NCI-H526 treated with DMSO at 0.1 percent for 48 hours (cell line): ENCODE measurements at places on chromosomes 1 and 21.

DNA sequence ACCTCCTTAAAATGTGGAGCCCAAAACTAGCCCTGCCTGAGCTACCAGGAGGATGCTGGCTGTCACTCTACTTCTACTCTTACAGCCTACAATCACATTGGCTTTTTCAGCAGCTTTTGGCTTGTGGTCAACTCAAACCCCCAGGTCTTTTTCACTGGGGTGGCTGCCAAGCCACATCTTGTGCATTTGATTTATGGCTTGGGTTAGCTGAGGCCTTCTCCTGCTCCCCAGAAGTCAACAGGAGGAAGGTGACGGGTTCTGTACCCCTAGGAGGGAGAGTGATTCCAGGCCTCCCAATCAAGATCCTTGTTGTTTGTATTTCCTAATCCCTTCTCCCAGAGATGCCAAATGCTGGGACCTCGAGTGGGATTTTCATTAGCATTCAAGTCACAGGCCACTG is 124.3 kb downstream of the LACTBL1 start:
- DNase-seq = no peak

DNA sequence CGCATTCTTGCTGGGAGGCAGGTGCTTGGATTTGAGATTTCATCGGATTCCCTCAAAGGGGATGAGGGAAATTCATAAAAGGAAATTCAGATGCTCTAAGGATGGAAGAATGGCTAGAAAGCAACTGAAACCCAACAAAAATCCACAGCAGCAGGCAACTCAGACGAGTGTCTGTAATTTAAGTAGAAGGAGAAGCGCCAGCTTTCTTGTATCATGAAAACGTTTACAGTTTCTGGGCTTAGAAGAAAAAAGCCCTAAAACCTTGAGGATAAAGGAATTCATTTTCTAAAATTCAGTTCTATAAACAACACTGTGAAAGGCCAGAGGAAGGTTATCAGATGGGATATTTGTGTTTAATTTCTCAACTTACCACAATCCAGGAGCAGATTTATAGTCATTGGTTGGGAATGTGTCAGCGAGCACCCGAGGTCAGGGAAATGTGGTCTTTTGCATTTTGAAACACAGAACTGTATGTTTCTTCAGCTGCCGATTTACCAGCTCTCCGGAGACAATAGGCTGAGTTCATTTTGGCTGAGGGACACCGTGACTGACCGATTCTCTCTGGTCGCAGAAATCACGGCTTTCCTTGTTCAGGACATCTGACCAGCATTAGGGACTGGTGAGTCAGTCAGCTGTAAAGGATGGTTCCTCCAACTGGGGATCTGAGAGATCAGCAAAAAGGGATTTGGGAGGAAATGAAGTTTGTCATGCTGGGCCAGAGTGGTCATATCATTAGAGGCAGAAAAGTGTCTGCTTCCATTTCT is 111.6 kb upstream of the ERRFI1 start:
- DNase-seq = no peak

- no peak for DNase-seq
Observed at GRCh38 chr1:230109895-230110667, 43.0 kb downstream of the GALNT2 start.

GRCh38 chr1:87330057-87330884 is 1.6 kb downstream of the LMO4 start:
- peak; percentile 71 for DNase-seq

GRCh38 chr1:32242341-32242851 is 4.6 kb upstream of the FAM167B start:
- DNase-seq = no peak

DNA sequence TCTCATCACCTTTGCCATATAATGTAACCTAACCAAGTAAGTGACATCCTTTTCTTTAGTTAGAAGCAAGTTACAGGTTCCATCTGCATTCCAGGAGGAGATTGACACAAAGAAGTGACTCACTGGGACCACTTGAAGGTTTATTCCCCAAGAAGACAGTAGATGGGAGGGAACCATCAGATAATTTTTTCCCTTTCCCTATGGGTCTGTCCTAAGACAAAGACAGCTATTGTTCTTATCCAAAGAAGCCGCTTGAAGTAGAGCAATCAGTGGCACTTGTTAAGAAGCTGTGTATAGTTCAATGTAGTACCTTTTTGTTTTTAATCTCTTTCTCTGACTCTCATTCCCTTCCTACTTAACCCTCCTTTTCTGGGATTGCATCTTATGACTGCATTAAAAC is 139.9 kb upstream of the B3GALT2 start:
- no peak for DNase-seq

DNA sequence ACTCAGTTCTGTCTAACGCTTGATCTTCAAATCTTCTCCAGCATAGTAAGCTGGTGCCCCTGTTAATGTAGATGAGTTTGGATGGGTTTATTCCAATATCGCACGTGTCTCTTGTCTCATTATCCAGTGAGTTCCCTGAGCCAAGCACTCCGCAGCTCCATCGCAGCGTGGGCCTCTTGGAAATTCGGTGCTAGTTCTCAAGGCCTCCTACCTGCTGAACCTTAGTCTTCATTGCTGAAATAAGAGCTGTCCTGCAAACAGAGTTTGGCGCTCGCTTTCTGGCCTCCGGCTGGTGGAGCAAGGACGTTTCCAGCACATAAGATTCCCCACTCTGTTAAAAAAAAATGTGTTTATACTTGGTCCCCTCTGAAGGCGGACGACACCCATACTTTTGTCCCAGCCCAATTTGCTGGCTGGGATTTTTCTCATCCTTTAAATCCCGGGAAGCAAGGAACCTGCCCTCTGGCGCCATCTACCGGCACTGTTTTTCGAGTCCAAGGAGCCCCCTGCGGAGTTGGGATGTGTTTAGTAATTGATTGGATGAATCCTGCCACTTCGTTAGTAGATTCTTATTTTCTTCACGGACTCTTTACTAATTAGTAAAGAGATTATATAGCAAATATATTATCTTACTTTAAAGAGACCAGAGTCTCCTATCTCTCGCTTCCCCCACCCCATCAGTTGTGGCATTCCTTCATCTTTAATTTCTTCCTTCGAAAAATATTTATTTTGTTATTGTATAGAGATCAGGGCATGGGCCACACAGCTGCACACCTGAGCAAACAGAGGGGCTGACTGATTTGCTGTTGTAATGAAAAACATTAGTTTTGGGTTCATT is 14.7 kb downstream of the JUN start:
- DNase-seq = peak; percentile 16

GRCh38 chr1:77940921-77941570 is 37.8 kb downstream of the FUBP1 start:
- no peak for DNase-seq

- no peak for DNase-seq
Observed at GRCh38 chr1:67889953-67890567, 56.8 kb upstream of the GNG12 start.

GRCh38 chr1:19734056-19734455 is 65.7 kb downstream of the TMCO4 start:
- no peak for DNase-seq

DNA sequence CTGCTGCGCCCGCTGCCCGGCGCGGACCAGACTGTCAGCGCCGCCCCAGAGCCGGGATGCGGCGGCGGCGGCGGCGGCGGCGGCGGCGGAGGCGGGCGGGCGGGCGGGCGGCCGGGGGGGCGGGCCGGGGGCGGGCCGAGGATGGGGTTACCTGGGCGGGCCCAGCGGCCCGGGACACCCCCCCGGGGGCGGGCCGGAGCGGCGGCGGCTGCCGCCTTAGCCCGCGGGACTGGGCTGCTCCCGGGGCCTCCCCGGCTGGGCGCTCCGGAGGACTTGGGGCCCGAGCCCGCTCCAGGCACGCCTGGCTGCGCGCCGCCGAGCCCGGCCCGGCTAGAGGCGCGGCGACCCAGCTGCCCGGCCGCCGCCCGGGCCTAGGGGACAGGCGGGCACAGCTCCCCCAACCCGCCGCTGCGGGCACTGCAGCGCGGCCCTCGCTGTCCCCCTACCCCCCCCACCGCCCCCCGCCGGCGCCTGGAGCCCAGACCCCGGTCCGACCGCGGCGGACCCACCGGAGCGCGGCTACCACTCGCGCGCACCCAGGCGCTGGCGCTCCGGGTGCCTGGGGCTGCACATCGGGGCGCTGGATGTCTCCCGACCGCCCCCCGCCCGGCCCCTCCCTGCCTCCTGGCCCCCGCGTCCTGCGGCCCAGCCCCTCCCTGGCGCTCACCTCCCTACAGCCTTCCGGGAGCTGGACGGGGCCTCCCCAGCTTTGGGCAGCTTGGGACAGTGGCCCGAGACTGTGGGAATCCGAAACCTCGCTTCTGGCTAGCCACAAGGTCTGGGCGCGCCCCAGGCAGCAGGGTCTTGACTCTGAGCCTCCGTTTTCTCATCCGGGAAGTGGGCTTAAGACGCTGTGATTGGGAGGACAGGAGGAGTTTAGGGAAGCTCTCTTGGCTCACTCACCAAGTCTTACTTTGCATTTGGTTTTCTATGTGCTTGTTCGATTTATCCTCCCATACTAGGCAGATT is at the start of gene WNT4:
TSS of gene WNT4 (minus strand) at position 33 of the 969 bp plus-strand sequence. CDS start 175 bp downstream, outside the sequence.
- no peak for DNase-seq
